Activated CD4-positive, alpha-beta memory T cell treated with anti-CD3 and anti-CD28 coated beads for 36 hours (primary cell): ENCODE measurements at places on chromosomes 11 and 22.

GRCh38 chr11:45362636-45363035, 76.5 kb upstream of the SYT13 start:
- no peak for DNase-seq

DNA sequence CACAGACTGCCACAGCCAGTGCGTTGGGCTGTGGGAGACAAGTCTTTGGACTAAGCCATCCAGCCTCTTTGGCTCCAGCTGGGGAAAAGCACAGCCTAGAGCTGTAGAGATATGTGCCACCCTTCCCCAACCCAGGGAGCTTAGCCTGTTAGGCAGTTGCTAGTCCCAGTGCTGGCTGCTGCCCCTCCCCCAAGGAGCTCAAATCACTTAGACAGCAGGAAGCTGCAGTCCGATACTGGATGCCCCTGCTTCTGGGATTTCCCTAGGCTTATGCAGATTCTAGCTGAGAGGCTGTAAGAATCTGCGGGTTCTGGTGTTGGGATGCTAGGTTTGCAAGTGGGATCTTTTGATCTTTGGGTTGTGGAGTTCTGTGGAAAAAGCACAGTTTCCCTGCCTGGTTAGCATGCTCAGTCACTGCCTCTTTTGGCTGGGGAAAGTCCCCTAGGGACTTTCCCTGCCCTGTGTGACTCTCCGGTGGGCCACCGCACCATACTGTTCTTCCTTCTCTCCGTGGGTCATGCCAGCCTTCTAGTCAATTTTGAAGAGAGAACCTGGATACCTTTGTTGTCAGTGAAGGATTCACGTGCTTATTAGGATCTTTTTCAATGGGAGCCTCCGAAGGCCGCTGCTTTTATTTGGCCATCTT, 792.0 kb downstream of the KCNA4 start:
- no peak for DNase-seq

DNA sequence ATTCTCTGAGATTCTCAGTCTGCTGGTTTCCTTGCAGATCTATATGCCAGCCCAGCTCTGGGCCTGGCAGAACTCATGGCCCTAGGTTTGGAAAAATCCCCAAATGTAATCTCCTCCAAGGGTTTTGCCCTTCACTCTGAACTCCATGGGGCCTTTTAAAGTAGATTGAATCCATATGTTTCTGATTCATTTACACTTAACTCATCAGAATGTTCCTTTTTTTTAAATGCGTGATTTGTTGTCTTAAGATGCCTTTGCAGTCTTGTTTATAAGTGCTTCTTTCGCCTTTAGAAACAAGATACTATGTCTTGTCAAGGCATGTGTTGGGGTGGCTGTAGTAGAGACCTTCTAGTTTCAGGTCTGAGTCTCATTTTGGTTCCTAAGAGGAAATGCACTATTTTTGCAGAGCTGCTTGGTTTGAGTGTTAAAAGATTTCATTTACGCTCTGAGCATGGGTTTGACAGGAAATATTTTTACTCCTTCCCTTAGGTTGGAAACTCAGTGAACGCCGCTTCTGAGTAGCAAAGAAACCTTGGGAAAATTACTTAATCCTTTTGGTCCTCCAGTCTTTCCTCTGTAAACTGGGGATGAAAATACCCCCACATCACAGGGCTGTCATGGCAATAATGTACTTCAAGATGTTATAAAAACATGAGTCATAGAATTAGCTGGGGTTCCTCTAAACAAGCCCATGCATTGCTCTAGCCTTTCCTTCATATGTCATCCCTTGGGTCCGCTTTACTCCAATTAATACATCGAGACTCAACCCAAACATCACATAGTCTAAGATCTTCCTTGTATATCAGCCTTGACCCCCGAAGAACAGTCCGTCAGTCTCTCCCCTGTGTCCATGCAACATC, 83.5 kb downstream of the SNX19 start:
- no peak for DNase-seq

- no peak for DNase-seq
Measured at GRCh38 chr11:63574856-63575602, 11.8 kb upstream of the PLAAT2 start.

DNA sequence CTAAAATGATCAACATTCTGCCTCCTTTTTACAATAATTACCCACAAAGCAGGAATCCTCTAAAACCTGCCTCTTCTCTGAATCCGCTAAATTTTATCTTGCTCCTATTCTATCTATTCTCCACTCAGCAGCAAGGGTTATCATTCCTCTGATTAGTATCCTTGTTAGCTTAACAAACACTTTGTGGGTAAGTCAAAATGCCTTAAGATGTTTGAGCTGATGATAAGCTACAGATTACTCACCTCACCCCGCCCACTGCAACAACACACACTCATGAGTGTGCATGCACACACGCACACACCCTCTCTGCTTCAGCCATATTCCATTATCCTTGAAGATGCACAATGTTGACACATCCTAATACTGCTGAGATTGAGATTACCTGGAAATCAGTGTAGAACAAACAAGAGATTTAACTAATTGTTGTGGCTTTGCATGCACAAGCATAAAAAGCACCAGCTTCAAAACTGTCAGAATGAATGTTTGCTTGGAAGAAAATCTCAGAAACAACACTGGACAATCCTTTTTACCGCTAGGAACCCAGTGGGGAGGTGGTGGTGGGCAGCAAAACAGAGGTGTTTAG, 130.9 kb downstream of the BBOX1 start:
- DNase-seq, result no peak

- no peak for DNase-seq
Measured at GRCh38 chr11:117627259-117627658, 169.8 kb downstream of the DSCAML1 start.

DNA sequence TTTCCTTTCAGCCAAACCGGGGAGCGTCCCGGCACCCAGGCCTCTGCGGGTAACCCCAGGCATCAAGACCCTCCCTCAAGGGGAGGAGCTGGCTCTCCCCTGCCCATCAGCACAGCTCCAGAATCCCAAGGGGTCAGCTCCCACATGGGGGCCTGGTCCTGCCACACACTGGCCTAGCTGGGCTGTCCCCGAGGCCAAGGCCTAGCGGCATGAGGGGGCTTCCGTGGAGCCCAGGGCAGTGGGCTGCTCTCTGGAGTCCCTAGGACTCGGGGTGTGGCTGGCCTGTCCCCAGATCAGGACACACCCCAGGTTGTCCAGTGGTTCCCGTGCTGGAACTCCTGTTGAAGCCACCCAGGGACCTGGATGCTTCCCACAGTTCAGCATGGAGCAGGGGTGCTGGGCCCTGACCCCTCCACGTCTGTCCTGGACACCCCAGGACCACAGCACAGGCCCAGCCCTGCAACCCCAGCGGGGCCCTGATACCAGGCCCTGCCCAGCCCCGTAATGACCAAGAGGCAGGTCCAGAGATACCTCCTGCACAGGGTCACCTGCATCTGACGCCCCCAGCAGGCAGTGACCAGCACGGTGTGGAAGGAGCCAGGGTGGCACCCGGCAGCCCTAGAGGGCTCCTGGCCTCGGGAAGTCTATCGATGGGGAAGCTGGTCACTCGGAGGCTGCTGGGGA, 5.5 kb downstream of the HRAS start:
- DNase-seq, result no peak

- DNase-seq, result no peak
Measured at GRCh38 chr11:88420165-88420791, 82.7 kb upstream of the CTSC start.

GRCh38 chr11:108906826-108907225, 242.0 kb downstream of the DDX10 start:
- no peak for DNase-seq

GRCh38 chr11:64947208-64947814, 11.6 kb upstream of the GPHA2 start:
- DNase-seq, result no peak

DNA sequence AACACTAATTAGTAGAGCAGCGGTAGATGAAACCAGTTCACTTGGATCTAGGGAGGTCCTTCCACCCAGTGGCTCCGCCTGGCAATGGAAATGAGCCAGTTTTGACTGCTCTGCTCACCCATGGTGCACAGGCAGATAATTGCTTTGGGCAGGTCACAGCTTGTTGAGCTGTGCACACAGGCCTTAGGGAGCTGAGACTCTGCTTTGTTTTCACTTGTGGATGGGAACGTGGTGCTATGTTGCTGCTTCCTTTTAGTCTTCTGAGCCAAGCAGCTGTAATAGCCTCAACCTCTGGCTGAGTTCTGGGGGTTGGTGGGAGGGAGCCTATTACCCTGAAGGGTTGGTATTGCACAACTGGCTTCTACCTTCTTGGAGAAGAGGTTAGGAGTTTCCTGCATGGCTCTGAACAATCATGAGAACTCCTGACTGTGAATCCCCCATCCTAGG, 262.3 kb upstream of the MTNR1B start:
- DNase-seq, result no peak

DNA sequence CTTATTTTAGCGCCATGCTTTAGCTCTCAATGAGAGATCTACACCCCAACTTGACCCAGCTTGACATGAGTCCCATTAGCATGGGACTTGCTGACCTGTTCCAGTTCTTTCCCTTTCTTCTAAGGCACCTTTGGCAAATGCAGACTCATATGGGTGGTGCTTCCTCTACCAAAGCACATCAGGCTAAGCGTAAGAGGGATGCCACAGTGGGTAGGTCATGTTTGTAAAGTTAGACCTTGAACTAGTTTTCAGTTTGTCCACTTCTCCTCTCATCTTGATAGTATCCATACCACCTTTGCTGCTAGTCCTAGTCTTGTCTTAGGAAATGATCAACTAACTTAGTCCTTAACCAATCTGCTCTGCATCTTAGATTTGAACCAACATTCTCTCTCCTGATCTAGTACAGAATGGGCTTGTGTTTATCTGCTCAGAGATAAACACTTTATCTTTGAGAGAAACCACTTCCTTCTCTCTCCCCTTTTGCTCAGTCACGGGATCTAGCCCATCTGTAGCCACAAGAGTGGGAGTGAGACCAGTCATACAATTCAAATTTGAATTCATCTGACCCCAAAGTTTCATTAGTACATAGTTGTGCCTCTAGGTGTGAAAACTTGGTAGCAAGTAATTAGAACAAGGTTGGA, 72.1 kb upstream of the CD44 start:
- peak; percentile 74 for DNase-seq

- no peak for DNase-seq
Measured at GRCh38 chr22:24985826-24986214, 33.3 kb downstream of the KIAA1671 start.

DNA sequence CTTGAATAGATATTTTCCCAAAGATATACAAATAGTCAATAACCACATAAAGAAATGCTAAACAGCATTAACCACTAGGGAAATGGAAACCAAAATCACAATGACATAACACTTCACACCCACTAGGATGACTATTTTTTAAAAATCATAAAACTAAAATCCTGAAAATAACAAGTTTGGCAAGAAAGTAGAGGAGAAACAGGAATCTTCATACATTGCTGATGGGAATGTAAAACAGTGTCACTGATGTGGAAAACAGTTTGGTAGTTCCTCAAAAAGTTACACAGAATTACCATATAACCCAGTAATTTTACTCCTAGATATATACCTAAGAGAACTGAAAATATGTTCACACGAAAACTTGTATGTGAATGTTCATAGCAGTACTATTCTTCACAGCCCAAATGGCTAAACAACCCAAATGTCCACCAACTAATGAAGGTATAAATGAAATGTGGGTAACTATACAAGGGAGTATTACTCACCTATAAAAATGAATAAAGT, 12.5 kb downstream of the PICALM start:
- no peak for DNase-seq

DNA sequence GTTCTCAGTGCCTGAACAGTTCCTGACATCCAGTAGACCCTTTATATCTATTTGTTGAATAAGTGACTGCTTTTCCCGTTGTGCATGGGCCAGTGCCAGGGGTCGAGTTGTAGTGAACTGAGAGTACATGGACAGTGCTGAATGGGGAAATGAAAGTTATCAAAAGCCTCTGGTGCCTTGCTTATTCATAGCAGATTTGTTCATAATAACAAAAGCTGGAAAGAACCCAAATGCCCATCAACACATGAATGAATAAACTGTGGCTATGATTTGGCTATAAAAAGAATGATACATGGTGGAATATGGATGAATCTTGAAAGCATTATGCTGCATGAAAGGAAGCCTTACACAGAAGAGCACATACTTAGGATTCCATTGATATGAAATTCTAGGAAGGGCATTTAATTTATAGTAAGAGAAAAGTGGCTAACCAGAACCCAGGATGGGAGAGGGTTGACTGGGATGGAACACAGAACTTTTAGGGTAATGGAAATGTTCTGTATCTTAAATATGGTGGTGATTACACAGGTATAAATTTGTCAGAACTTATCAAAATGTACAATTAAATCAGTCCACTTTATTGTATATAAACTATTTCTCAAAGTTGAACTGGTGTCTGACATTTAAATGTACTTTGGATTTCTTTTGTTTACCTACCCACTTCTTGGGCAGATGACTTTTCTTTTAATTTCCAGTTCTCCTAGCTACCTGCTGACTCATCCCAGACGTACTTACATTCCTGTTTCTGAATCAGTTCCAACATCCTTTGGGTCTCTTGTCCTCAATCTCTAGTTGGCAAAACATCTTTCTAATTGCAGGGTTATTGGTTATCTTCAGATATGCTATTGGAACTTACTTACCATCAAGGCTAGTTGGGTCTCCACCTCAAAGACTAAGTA, 42.8 kb downstream of the PACS1 start:
- no peak for DNase-seq

DNA sequence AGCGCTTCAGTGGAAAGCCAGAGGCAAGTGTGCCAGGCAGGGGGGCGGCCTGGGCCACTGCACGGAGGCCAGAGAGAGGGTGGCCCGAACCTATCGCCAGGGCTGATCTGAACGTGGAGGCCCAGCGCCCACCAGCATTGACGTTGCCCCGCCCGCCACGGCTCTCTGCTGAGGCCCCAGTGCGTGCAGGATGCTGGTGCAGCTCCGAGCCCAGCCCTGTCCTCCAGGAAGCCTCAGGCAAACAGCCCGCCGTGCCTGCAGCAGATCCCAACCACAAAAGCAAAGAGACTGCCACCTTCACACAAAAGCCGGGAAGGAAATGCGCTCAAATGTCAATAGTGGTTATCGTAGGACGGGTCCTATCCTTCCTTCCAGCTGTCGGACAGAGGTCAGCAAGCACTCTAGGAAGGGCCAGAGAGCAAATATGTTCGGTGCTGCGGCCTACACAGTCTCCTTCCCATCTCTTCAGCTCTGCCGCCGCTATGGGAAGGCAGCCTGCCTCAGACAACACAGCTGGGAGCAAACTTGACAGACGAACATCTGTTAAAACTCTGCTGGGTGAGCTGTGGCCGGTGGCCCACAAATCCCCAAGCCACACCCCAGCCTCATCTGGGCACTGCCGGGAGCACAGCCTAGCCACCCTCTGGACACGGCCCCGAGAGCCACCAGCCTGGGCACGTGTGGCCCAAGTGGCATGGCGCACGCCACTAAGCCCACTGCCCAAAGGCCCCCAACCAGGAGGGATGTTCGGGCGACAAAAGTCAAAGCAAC, 146.2 kb downstream of the CRYBB2 start:
- no peak for DNase-seq

GRCh38 chr11:70298243-70298915, 27.9 kb downstream of the PPFIA1 start:
- DNase-seq, result no peak
